Right atrium auricular region (tissue), 2 donors: ENCODE measurements at places on chromosomes 7 and 10. TPM values are rescaled to one million over a fixed set of nuclear protein-coding genes. Genes with fewer than 3 reads are reported as not detected.
A peak's percentile ranks its signal among the peaks of the same experiment; 100 is the strongest.

DNA sequence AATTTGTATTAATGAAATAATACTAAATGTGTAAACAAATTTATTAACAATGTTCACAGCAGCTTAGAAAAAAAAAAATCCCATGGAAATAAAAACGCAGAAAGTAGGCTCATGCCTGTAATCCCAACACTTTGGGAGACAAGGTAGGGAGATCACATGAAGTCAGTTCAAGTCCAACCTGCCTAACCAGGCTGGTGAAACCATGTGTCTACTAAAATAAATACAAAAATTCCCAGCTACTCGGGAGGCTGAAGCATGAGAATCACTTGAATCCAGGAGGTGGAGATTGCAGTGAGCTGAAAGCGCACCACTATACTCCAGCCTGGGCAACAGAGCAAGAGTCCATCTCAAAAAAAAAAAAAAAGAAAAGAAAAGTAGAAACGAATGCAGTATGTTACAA lies 36.2 kb downstream of the LARP4B start:
- DNase-seq, result no peak

The PAOX gene
- 2.4 TPM for total RNA-seq

- no peak for DNase-seq
Measured at GRCh38 chr7:77439572-77439971, 23.4 kb upstream of the GSAP start.

GRCh38 chr7:6160191-6160623 lies 112.2 kb downstream of the CYTH3 start:
- DNase-seq, result peak; percentile 85

- no peak for DNase-seq
Measured at GRCh38 chr10:93604146-93604545, 3.1 kb upstream of the RBP4 start.

The APBB1IP gene
- total RNA-seq, result 1.4 TPM

- peak; percentile 87 for DNase-seq
Measured at GRCh38 chr7:51067757-51068156, 248.9 kb downstream of the COBL start.

The RNF32 gene
- total RNA-seq, result 0.79 TPM

- no peak for DNase-seq
Measured at GRCh38 chr7:85815526-85815925, 628.7 kb upstream of the SEMA3D start.

The HEPACAM2 gene
- not detected for total RNA-seq

GRCh38 chr7:6197801-6198551 lies 74.4 kb downstream of the CYTH3 start:
- no peak for DNase-seq

The NOC3L gene
- 6.0 TPM for total RNA-seq

- DNase-seq, result no peak
Measured at GRCh38 chr7:74193054-74193453, 16.8 kb upstream of the LAT2 start.

The OR2A12 gene
- not detected for total RNA-seq

The PTPN12 gene
- total RNA-seq, result 54.2 TPM

DNA sequence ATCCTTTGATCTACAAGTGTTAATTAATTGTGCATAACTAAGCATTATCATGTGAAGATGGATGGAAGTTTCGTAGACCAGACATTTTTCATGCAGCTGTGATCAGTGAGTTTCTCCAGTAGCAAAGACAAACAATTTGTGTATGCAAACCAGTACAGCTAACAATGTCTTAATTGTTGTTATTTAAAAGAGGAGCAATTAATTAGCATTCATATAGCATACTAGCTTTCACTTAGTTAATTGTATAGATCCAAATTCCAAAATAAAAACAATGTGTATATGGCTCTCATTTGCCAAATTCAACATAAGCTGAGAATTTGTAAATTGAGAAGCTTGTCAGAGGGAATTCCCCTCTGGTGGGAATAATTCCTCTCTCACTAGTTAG lies 22.6 kb upstream of the PRKCQ start:
- DNase-seq, result no peak

DNA sequence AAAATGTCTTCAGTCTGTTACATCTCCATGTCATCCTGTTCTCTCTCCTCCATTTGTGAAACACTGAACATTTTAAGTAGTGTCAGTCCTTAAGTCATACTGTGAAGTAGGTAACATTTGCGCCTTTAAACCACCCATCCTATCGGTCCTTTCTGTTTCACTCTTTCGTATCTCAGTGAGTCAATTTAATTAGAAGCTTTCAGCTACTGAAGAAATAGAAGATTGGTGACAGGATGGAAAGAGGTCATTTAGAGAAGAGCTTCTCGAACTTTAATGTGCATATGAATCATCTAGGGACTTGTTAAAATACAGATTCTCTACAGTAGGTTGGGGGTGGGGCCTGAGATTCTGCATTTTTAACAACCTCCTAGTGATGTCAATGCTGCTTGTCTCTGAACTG lies 113.4 kb downstream of the SRI start:
- no peak for DNase-seq

- DNase-seq, result no peak
Measured at GRCh38 chr10:35451151-35452016, 115.1 kb downstream of the CCNY start.

The ZP3 gene
- 2.4 TPM for total RNA-seq

The GPER1 gene
- total RNA-seq, result 6.9 TPM

GRCh38 chr10:61408105-61408504 lies 45.1 kb downstream of the TMEM26 start:
- no peak for DNase-seq

The CACNA2D1 gene
- total RNA-seq, result 31.5 TPM

DNA sequence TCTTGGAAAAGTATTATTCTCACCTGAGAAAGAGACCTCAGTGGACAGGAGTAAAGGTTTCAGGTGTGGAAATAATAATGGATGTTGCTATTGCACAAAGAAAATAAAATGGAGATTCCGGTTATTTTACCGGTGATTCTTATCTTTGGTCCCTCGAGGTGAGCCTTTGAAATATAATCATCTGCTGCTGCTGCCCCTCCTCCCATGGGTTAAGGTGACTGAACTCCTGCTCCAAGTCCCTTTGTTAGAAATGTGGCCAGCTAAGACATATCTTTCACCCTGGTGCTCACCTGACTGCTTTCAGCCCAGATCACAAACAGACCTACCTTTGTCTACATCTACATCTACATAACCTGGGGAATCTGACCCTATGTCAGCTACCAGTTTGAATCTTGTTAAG lies 5.7 kb downstream of the CUBN start:
- no peak for DNase-seq
